ENCODE measurements at places on chromosomes 4 and X.

- DNase-seq: peak; percentile 50
Observed at GRCh38 chrX:30935985-30936384, 46.9 kb upstream of the TAB3 start.

DNA sequence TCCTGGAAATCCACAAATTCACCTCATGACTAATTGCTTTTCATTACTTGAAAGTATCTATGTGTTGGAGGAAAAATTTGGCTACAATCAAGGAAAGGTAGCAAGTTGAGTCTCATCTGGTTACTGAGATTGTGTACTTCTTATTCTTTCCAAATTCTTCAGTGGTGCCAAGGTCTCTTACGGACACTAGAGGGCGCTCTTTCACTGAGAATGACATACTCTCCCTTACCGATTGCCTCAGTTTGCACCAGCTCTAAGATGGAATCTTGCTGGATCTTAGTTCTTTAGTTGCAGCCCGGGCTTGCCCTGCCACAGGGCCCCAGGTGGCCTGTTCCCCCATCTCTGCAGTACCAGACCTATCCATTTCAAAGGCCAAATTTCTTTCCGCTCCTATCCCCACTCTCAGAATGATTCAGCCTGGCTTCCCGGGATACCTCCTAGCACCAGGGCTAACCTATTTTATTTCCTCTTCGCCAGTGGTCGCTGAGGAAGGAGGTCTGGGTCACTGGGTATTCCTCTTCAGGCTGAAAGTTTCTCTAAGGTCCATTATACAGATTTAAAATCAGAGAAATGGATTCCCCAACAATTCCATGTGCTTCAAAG is 24.6 kb upstream of the GPR50 start:
- peak; percentile 54 for DNase-seq

DNA sequence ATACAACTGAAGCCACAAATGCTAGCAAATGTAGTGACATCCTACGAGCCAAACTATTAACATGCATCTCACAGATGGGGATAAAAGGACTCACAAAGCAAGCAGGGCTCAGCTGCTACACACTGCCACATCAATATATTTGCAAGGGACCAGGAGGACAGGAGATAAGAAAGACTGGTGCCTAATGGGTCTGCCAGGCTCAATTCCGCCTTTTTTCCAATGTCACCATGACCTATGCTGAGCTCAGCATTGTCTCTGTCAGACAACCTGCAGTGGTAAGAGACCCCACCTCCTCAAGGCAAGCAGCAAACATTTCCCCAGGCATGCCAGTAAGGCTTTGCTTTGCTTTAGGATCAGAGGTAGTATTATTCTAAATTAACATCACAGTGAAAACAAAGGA is 435 bp downstream of the DCX start:
- no peak for DNase-seq

- peak; percentile 33 for DNase-seq
Observed at GRCh38 chr4:95409127-95409526, 139.6 kb downstream of the UNC5C start.

GRCh38 chr4:84673475-84674240 is 90.7 kb downstream of the CDS1 start:
- peak; percentile 88 for DNase-seq

- DNase-seq: no peak
Observed at GRCh38 chrX:130531066-130531465, 129.3 kb downstream of the RBMX2 start.

DNA sequence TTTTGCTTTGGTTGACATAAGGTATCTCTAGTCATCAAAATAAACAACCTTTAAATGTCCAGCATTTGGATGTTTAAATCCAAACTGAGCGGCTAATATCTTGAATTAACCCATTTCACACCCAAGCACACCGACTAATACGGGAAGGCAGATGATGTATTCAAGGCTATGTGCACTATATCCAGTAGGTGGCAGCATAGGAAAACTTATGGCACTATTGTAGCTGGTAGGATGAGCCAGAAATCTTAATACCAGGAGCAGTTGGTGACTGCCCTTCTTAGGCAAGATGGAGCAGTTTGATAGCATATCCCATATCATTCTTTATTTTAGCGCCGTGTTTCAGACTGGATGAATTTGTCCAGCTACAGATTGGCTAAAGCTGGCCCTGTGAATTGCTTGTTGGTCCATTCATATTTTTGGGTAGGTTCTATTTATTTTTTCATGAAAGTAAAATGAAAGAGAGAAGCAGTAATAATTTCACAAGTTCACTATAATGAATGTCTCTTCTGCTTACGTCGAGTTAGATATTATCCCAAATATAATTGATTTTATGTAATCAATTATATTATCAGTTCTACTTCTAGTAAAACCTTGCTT is 24.4 kb downstream of the UCHL1 start:
- peak; percentile 81 for DNase-seq

DNA sequence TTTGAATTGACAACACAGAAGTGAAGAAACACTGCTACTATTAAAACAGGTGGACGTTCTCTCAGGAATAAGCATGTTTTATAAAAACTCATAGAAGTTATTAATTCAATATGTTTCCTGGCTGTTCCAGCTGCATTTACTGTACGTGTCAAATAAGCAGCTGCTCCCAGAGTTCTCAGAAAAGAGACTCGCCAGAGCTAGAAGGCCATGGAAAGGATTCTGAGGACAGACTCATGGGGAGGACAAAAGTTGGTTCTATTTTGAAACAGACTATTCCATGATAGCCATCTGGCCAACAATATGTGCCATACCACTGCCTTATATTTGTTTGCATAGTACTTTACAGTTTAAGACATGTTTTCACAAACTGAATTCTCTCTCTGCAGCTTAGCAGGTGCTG is 136.5 kb downstream of the NR3C2 start:
- DNase-seq: no peak

DNA sequence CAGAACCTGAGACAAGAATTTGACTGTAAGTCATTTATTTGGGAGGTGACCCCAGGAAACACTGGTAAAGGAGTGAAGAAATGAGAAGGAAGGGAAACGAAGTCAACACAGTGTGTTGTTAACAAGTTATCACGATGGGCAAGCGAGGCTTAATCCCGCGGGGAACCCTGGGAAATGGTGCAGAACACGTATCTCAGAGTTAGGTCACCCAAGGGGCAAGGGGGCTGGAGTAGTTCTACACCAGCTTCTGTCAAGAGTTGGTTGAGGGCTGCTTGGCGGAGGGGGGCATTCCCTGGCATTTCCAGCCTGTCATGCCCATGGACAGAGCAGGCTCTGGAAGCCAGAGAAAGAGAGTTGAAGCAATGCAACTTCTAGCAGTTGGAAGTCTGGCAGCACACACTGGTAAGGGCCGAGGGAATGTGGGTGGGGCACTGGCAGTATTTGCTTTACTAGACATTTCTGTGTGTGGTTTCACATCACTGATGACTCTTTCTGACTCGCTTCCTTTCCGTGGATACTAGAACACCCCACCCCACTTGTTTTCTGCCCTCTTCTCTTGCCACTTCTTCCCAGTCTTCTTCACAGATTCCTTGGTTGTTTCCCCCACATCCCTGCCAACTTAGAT is 52.2 kb upstream of the ADGRG2 start:
- peak; percentile 73 for DNase-seq

- peak; percentile 93 for DNase-seq
Observed at GRCh38 chrX:152896450-152896849, 1.4 kb upstream of the ZNF185 start.

DNA sequence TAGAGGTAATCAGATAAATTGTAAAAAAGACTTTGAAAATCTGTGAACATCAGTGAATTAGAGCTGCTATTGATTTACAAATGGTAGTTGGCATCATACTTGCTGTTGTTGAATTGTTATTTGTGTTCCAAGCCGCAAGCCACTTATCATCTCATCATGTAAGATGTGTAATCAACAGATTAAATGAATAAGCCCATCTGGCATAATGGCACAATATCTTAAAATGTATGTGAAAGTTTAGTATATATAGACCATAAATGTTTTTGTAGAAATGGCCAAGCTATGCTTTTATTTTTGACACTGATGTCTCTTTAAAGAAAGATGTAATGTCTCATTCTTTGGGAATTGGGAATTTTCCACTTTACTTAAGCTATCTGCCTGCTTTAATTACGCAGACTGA is 682.6 kb upstream of the GNPDA2 start:
- DNase-seq: no peak

DNA sequence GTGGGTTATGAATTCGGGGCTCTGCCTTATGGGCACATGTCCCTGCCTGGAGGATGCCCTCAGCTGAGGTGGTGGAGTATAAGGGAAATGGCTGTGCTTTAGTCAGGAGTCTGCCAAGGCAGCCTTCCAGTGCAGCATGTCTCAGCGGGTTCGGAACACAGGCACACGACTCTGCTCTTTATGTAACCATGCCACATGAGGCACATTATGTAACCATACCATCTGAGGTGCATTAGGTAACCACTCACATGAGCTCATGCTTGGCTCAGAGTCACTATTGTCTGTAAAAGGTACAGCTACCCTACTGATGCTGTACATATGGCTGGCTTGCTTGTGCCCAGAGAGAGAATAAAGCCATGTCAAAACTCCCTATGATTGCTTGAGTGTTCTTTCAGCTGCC is 723.6 kb downstream of the TRAM1L1 start:
- DNase-seq: no peak

GRCh38 chrX:150621652-150622051 is 53.2 kb downstream of the MTM1 start:
- DNase-seq: no peak

DNA sequence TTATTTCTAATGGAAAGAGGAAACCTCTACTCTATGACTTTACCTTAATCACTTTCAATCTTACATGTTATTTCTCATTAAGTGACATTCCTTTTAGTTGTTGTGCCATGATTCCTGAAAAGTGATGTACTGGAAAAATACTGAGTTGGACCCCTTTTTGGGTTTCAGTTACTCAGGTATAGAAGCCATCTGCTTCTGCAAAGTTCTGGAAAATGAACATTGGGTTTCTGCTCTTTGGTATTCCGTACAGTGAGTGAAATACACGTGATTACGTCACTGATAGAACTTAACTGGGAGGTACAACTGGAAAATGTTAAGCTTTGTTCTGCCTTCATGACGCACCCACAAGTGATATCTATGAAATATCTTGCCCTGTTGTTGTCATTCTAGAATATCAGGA is 114.7 kb downstream of the MID1 start:
- no peak for DNase-seq

GRCh38 chr4:36285784-36286480 is 4.5 kb downstream of the DTHD1 start:
- peak; percentile 79 for DNase-seq

GRCh38 chrX:140733766-140734342 is 24.3 kb downstream of the LINC00632 start:
- DNase-seq: peak; percentile 47

- DNase-seq: peak; percentile 61
Observed at GRCh38 chr4:10925996-10926395, 241.4 kb upstream of the CLNK start.

DNA sequence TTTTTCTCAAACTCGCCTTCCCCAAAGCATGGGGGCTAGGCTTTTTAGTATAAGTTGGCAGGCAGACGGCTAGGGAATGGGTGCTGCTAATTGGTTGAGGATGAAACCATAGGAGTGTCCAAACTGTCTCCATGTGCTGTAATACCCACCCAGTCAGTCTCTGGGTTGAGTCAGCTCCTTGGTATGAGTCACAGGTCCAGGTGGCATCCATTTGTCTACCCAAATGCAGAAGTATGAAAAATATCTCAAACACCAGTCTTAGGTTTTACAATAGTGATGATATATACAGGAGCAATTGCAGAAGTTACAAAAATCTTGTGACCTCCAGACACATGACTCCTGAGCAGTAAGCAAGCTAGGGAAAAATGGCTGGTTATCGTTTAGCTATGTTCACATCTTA is 27.4 kb upstream of the CCSER1 start:
- DNase-seq: peak; percentile 59

GRCh38 chr4:5753366-5753765 is 42.4 kb downstream of the EVC start:
- DNase-seq: no peak

GRCh38 chrX:15438332-15438731 is 54.1 kb upstream of the VEGFD start:
- no peak for DNase-seq

GRCh38 chr4:23401572-23401971 is 488.3 kb downstream of the PPARGC1A start:
- peak; percentile 30 for DNase-seq

GRCh38 chrX:150450519-150451177 is 87.5 kb downstream of the MAMLD1 start:
- DNase-seq: no peak

DNA sequence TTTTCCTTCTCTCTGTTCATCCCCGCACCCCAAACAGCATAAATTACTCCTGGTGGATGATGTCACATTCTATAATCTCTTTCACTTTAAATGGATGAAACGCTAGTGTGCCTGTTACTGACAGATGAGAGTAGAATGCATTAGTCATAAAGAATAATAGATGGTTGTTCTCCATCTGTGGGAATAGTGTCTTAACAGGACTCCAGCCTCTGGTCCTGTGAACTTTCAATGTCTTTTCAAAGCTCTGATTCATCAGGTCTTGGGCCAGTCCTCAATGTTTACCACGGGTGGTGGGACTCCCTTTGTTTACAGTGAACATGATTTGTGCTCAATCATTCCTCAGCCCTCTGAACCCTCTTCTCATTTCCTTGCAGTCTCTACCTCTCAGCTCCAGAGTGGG is 182.6 kb downstream of the GABRB1 start:
- peak; percentile 94 for DNase-seq

GRCh38 chrX:153333266-153333665 is 687 bp upstream of the ZNF275 start:
- no peak for DNase-seq

DNA sequence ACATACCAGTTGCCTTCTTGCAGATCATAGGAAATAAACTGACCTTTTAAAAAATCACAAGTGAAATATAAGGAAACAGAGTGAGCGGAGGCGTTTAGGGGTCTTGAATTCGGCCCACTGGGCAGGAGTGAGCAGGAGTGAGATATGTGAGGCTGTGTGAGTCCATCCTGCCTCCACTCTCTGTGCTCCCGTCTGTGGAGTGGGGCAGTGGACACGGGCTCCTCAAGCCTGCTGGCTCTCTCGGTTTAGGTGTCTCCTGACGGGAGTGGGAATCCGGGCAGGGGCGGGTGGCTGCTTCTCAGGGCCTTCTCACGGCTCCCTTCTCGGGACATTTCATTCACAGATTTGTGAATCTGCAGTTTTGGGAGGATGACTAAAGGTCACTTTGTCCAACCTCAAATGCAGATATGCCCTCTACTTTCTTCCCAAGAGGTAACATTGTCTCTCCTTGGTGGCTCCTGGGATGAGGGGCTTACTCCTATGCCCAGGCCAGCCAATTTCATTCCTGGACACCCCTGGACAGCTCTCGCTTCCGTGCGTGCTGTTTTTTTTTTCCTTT is 27.6 kb downstream of the CYTL1 start:
- DNase-seq: no peak

DNA sequence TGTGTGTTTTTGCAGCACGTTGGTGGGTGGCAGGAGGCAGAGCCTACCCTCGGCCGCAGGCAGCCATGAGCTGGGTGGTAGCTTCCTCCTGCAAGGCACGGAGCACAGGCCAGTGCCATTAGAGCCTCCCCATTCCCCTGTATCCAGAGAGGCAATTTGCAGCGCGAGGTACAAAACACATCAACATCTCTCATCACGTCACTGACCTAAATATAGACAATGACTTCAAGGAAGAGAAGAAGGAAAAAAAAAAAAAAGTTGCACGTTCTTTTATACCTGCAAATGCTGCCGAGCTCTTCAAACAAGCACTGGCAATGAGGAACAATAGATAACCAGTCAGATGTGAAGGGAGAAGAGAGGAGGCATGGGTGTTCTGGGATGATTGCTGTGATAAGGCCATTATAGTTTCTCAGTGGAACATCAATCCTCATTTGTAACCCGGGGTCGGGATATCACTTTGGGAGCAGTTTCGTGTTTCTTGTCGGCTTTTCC is 159.9 kb downstream of the MGST2 start:
- DNase-seq: no peak

- DNase-seq: no peak
Observed at GRCh38 chr4:55078987-55079386, 46.4 kb downstream of the KDR start.
